ENCODE measurements at places on chromosomes 1 and 21.

- DNase-seq: no peak
Observed at GRCh38 chr1:228998179-228998578, 262.9 kb downstream of the RHOU start.

DNA sequence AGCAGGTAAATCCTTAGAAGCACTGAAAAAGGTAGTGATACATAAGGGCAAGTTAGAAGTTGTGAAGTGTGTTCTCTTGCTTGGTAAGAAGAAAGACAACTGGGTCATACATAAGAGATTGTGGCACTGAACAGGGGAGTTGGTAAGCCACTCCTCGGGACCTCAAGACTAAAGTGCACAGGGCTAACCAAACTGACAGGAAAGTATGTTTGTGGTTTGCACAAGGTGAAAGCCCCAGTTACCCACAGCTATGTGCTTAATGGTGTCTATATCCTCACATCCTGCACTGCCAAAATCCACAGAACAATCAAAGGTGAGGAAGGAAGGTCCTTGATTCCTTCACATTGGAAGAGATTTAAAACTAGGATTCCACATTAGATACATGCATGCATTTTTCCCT, 276.5 kb downstream of the DNM3 start:
- no peak for DNase-seq

GRCh38 chr1:29626726-29627125, 390.4 kb downstream of the PTPRU start:
- no peak for DNase-seq

DNA sequence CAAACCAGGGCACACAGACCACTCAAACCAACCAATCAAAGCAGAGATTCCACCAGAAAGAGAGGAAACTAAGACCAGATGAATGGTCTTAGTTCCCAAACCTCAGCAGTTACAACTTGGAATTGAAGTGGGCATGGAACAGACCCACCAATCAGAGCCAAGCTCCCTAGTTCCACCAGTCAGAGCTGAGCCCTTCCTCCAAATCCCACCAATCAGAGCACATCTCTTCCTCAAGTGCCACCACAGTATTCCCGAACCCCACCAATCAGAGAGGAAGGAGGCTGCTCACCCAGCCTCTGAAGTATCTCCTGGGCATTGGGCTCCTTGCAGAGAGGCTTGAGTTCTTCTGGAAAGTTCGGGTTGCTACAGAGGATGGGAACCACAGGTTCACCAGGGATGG, 1.4 kb downstream of the GUCA2A start:
- no peak for DNase-seq

DNA sequence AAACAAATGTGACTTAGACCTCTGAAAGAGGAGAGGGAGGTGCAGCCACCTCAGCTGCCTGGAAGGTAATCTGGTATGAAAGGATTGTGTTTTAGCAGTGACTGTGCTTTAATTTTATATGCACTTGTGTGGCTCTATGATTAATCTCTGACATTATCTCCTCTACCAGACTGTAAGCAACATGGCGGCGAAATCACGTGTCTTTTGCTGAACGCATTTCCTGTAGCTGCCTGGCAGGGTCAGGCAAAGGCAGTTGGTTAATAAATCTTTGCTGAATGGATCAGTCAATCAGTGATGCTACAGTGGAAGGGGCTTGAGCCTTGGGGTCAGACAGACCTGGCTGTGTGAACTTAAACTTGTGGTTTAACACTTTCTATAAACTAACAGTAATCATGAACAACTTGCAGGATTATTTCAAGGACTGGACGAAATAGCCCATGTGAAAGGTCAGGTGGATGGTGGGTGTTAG, 96.9 kb downstream of the ADSS2 start:
- DNase-seq: no peak

- no peak for DNase-seq
Observed at GRCh38 chr21:22250355-22250754, 1252.1 kb downstream of the NCAM2 start.

GRCh38 chr1:203038891-203039608, 12.8 kb downstream of the PPFIA4 start:
- peak; percentile 80 for DNase-seq

- DNase-seq: no peak
Observed at GRCh38 chr21:43842742-43843141, 22.3 kb upstream of the AGPAT3 start.

GRCh38 chr1:112114540-112114939, 125.1 kb upstream of the KCND3 start:
- DNase-seq: peak; percentile 17

DNA sequence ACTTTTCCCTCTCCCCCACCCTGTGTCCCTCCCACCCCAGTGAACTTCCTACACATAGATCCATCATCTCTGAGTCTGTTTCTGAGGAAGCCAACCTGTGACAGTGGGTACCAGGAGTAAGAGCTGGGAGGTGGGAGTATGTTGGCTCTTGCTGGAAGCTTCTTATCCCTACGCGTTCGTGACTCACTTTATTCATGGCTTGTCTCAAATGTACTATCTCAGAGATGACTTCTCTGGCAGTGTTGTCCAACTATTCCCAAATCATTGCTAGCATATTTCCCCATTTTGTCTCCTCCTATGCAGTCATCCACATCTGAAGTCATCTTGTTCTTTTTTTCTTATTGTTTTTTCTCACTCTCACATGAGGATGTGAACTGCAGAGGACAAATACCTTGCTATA, 88.0 kb downstream of the HIVEP3 start:
- no peak for DNase-seq

- no peak for DNase-seq
Observed at GRCh38 chr1:201298396-201299381, 15.4 kb downstream of the PKP1 start.

GRCh38 chr21:33039536-33039935, 13.8 kb downstream of the OLIG2 start:
- DNase-seq: no peak

DNA sequence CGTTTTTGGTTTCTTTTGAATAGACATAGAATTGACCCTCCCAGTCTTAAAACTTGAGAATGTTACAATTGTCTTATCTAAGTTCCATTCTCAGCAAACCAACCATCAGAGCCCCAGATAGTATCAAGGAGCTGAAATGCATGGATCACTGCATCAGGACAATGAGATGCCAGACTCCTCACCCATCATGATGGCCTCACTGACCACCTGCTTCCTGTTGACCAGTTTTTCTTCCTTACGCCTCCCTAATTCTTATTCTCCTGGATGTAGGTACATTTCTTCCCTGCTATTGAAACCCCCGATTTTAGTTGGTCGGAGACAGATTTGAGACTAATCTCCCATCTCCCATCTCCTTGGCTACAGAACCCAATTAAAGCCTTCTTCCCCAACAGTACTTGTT, 17.7 kb downstream of the MATN1 start:
- DNase-seq: no peak

DNA sequence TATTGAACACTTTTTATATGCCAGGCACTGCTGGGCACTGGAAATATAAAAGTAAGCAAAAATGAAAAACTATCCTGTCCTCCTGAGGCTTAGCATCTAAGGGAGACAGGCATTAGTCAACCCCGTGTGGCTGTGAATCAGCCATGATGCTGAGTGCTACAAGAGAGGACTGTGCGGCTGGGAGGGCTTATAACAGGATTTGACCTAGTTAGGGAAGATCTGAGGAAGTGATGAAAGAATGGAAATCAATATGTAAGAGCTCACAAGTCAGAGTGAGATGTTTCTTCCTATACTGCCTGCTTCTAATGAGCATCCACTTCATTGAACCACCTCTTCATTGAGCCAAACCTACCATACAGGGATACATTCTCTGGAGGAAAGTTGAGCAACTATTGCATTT, 15.1 kb downstream of the TRIM45 start:
- DNase-seq: no peak

DNA sequence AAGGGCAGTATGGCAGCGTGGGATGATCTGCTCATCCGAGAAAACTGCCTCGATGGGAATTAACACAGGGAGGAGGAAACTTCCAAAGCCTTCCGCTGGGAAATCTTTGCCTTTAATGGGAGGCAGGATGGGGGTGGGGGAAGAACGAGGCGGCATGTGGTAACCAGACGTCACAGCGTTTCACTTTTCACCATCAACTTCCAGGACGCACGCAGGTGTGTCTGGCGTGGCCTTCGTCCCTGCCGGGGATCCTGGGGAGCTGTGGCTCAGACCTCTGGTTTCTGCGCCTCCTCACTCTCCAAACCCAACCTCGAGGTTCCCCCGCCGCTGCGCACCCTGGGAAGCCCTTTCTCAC, 282 bp downstream of the RSPH1 start:
- no peak for DNase-seq

- no peak for DNase-seq
Observed at GRCh38 chr1:169550294-169550693, 36.0 kb downstream of the F5 start.

DNA sequence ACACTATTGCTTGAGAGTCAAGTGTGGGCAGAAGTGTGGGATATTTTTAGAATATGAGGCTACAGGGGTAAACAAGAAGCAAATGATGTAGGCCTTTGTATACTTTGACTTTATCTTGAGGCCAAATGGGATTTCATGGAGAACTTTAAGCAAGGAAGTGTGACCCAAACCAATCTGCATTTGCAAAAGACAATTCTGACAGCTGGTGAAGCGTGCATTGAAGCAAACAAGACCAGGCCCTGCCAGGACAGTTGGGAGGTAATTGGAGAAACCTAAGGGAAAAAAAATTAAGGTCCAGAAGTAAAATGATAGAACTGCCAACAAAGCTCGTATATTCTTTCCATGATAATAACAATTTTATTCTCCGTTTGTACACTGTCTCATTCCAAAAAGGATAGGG, 168.3 kb downstream of the TM2D1 start:
- DNase-seq: no peak

DNA sequence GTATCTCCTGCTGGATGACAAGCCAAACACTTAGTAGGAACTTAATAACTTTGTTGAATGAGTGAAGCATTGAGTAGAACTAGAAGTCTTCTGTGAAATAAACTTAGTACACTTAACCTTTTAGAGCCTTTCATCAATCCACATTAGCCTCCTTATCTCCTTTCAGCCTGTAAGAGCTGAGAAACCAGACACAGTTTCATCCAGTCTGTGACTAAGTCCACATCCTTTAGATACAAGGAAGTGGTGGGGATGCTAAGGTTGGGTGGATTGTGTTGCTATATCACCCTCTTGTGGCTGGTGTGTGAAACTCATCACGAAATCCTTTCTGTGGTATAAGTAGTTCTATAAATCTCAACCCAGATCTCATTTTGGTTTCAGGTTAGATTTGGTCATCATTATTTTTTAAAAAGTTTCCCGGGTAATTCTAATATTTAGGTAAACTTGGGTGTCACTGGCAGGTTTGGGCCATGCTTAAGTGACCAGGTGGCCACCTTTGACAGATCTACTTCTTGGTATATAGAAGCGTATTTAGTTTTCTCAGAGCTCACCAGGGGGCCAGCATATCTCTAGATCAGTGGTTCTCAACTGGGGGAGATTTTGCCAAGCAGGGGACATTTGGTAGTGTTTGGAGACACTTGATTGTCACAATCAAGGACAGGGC, 27.8 kb upstream of the CD84 start:
- peak; percentile 45 for DNase-seq

DNA sequence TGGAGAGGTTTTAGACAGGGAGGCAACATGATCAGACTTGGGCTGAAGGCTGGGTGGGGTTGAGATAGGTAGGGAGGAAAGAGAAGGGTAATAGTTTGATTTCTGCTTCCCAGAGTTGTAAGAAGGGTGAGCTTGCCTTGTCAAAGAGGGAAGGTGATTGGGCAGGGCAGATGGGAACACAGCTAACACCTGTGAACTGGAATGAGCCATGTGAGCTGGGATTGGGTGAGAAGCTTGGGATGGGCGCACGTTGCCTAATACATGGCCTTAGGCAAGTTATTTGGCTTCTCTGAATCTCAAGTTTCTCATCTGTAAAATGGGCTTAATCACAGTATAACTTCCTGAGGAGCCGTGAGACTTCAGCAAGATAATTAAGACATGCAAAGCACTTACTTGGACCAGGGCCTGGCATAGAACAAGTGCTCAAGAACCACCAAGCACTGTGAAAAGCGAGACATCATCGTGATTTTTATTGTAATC, 33.8 kb upstream of the ID3 start:
- DNase-seq: no peak

DNA sequence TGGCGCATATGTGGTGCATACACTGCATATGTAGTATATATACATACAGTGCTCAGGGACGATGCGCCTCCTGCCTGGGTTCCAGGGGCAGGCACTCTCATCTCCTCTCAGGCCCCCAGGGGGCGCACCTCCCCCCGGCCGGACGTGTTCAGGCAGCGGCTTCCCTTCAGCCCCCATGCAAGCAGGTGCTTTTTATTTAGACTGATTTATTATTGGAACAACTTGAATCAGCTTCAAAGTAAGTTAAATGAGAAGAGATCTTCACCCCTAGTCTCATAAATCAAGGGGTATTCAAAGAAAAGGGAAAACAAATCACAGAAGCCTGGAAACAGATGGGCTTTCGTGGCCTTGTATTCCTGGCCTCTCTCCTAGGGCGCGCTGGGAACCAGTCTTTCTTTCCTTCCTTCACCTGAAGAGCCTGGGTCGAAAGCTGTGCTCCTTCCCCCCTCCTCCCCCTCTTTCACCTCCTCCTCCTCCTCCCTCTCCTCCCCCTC, 64.6 kb downstream of the UBIAD1 start:
- DNase-seq: peak; percentile 83

DNA sequence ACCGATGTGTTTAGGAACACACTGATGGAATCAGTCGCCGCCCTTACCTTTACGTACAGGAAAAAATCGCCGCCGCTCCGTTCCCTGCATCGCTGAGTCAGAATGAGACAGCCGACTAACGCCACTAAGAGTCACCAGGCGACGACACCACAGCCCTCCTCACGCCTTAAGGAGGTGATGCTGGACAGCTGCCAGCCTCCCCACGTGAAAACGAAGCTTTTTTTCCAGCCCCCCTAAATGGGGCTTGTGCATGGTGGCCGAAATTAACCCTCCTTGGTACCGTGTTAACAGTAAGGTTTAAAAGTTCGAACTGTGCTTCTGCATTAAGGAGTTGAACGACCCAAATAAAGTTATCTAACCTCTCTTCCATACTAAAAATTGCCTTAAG, 511 bp downstream of the DNTTIP2 start:
- DNase-seq: no peak

GRCh38 chr1:56525489-56526041, 53.8 kb downstream of the PLPP3 start:
- DNase-seq: no peak

GRCh38 chr1:207444514-207445217, 9.5 kb upstream of the CR2 start:
- DNase-seq: no peak

GRCh38 chr1:85650645-85651044, 57.6 kb downstream of the ZNHIT6 start:
- no peak for DNase-seq

Measured in WTC11 (cell line).